Iris pigment epithelial cell (primary cell): ENCODE measurements at places on chromosomes 7 and 10.

DNA sequence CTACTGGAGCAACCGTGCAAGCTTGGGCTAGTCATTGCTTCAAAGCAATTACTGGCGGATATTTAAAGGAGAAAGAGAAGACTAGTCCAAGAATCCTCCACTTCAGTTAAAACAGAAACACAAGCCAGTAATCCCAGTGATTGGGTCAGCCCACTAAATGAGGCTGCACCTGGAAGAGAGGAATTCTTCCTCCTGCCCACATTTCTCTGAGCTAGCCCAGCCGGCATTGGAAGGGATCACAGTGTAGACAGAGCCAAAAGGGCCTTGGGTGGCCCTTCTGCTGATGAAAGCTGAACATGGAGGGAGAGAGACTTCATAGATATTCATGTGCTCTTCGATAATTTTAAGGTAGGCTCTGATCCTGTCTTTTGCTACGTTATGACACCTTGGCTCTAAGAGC, 228.4 kb downstream of the KIAA1217 start:
- DNase-seq: no peak

DNA sequence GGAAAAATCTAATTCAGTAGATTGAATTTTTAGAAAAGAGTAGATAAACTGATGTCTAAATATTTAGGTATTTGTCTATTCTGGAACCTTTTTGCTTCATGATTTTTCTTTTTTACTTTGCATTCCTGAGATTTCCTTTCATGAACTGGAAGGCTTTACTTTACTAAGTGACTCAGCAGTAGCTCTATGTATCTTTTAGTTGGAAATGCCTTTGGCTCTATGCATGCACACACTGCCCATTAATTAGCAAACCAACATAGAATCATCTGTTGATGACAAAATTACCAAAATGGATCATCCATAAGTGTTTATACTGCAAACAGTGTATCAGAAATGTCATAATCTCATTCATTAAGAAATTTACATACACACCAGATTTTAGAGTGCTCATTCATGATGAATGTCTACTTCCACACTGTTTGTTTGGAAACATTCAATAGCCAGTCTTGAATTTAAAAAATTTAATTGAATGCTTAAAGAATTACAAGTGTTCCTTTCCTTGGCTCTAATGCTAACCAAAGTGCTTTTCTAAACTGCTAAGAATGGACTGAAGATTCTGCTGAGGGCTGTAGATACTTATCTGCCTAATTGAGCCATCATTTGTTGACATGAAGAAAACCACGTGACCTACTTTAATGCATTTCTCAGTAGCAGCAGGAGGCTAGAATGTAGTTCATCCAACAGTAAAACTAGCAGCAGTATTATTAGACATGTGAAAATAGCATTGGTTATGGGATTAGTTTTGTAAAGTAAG, 282.0 kb downstream of the ADK start:
- peak; percentile 75 for DNase-seq

DNA sequence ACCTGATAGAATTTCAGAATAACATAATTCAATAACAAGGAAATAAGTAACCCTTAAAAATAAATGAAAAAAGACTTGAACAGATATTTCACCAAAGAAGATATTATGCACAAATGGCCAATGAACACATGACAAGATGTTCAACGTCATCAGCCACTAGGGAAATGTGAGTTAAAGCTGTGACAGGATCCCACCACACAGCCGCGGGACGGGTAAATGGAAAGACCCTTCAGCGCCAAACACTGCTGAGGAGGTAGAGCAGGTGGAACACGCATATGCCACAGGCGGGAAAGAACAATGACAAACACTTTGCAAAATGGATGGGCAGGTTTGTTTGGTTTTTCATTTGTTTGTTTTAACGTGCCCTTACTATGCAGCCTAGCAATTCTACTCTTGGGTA, 86.1 kb upstream of the RNF32 start:
- DNase-seq: no peak

DNA sequence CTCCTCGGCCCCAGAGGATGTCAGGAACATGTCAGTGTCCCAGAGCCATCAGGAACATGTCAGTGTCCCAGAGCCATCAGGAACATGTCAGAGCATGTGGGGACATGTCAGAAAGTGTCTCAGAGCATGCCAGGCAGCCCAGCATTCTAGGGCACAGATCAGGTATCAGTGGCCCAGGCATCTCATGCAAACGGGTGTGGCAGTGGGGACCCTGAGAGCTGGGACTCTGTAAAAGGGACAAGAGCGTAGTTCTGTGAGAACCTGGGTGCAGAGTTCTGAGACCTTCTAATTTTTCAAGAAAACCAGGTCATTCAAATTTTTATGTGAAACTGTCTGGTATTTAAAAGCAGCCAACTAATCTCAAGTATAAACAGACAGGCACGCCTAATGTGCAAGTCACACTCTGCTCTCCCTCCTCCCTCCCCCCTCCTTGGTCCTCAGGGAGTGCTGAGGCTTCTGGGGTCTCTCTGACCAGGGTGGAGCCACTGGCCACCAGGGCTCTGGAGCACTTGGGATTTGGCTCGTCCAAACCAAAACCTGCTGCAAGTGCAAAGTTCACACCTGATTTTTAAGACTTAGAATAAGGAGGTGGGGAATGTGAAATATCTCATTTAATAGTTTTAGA, 64.6 kb downstream of the ALOX5 start:
- peak; percentile 14 for DNase-seq
